Occipital lobe (tissue), 3 donors: ENCODE measurements at places on chromosomes 3 and 15. TPM values are rescaled to one million over a fixed set of nuclear protein-coding genes. Genes with fewer than 3 reads are reported as not detected.

Gene KBTBD8
- total RNA-seq: 26.8 TPM

DNA sequence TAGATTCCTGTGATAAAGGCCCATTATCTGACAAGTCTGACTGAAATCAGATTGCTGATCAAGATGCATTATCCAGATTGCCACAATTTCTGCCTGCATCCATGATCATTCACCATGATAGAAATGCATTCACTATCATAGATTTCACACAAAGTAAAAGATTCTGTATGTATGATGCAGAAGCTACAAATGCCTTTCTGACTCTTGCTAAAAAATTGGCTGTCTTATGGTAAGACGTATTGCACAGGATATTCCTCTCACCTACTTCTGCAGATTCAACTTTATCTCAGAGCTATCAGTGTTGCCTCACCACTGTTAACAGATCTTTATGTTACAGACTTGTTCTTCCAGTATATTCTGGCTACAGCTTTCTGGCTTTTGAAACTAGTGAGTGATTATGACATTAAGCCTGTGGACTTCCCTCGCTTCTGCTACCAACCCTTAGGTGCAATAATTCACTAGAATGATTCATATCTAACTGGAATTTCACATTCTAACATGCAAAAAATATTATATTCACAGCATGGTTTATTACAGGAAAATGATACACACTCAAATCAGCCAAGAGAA, 955.3 kb downstream of the EPHA3 start:
- DNase-seq: no peak

GRCh38 chr15:101272584-101272983, 4.7 kb downstream of the SELENOS start:
- no peak for DNase-seq

GRCh38 chr15:56934269-56934668, 15.8 kb downstream of the TCF12 start:
- no peak for DNase-seq
